ENCODE measurements at places on chromosomes 7 and 10.

GRCh38 chr7:140230516-140230860 is 53.7 kb upstream of the KDM7A start:
- DNase-seq: no peak

DNA sequence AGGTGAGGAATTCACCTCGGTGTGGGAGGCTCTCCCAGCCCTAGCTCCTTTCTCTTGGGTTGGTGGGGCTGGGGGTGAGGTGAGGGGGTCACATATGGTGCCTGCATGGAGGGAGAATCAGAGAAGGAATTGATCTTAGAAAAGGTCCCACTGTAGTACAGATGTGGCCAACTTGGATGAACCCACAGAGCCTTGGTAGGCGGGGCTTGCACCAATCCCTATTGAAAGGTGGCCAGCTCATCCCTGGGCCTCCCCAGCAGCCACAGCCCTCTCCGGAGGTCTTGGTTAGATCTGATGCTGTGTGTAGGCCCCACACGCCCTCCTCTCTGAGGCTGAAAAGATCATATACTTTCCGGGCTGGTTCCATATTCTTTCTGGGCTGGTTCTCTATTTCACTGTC is 19.0 kb downstream of the HKDC1 start:
- no peak for DNase-seq

DNA sequence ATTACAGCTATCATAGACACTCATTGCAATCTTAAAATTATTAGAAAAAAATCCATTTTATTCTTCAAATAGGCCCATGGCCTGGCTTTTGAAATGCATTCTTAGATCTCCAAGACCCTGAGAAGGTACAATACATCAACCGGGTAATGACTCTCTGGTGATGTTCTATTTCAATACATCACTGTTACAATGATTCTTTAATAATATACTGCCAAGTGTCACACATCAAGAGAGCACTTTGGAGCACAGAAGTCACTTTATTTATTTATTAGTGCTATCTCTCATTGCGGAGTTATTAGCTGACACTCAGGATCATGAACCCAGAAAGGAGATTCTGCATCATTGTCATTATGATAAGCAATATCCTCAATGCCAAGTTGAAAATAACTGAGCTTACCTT is 748.5 kb upstream of the MBL2 start:
- DNase-seq: no peak

DNA sequence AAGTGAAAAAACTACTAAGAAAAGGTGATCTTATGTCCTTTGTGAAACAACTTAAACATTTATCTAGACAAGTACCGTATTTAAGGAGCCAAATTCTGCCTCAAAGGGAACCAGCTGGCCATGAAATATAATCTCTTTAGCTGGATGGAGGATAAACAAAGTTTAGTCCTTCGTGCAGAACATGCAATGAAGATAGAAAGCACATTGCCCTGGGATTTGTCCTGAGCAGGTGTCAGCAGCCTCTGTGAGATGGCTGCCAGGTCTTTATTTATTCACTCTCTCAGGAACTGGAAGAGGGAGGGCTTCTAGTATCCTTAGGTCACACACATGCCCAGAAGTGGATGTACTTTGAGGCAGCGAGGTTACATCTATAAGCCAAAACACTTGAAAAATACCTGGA is 57.4 kb upstream of the CASD1 start:
- no peak for DNase-seq
